ENCODE measurements at places on chromosomes 12 and 14.
A peak's percentile ranks its signal among the peaks of the same experiment; 100 is the strongest.

DNA sequence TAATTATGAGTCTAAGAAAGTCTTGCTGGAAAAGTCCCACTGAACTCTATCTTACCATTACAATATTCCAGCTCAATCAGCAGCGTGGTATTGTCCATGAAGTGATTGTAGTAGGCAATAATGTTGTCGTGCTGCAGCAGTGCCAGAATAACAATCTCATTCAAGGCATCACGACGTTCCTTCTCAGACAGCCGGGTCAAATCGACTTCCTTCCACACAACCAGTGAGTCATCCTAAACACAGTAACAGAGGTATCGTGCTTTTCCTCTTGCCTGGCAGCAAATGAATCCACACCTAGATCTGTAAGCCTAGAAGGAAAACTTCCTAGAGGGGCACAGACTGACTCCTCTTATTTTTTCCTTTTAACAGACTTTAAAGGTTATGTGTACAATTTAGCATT lies 2.9 kb downstream of the NEK9 start:
- peak; percentile 73 for DNase-seq

- DNase-seq = no peak
These were observed 4.1 kb upstream of the PRIMA1 start for GRCh38 chr14:93792391-93792790.

GRCh38 chr12:65535946-65536345 lies 257.5 kb downstream of the MSRB3 start:
- no peak for DNase-seq

- peak; percentile 18 for DNase-seq
These were observed 43.5 kb downstream of the B4GALNT3 start for GRCh38 chr12:503111-503761.

DNA sequence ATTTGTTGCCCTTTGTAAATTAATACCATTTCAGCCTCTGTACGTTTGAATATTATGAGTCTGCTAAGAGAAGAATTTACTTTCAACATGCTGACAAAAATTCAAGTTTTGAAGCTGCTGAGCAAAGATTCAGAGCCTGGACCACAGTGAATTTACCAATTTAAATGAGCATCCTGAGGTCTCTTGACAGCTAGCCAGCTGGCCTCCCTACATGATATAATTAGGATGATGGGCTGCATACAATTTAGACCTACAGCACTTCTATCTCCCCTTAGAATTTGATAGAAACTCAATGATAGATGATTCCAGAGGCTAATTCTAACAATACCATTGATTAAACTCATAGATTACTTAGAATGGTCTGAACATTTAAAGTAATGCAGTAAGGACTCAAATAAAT lies 10.0 kb upstream of the EEA1 start:
- DNase-seq = no peak

- DNase-seq = no peak
These were observed 334.3 kb downstream of the AACS start for GRCh38 chr12:125399489-125399888.

GRCh38 chr14:44586910-44587309 lies 79.8 kb upstream of the FSCB start:
- no peak for DNase-seq

GRCh38 chr14:56102941-56103340 lies 15.3 kb upstream of the PELI2 start:
- DNase-seq = no peak

DNA sequence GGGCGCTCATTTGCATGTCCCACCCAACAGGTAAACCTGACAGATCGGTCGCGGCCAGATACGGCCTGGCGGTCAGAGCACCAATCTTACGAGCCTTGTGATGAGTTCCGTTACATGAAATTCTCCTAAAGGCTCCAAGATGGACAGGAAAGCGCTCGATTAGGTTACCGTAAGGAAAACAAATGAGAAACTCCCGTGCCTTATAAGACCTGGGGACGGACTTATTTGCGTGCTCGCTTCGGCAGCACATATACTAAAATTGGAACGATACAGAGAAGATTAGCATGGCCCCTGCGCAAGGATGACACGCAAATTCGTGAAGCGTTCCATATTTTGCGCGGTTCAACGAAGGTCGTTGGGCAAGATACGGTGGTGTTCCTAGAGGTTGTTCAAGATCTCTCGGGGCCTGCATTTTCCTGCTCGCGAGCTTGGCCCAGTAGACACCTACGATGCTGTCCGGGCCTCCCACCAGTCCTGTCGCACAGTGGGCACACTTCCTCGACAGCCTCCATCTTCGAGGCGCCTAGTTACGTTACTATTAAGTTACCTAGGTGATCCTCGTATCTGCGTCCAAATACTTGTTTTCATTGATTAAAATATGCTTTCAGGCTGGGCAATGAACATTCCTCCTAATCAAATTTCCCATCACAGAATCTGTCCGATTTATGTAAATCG lies at the start of gene RNU6-7:
TSS of gene RNU6-7 (plus strand) at position 230 of the 675 bp plus-strand sequence.
- peak; percentile 42 for DNase-seq

DNA sequence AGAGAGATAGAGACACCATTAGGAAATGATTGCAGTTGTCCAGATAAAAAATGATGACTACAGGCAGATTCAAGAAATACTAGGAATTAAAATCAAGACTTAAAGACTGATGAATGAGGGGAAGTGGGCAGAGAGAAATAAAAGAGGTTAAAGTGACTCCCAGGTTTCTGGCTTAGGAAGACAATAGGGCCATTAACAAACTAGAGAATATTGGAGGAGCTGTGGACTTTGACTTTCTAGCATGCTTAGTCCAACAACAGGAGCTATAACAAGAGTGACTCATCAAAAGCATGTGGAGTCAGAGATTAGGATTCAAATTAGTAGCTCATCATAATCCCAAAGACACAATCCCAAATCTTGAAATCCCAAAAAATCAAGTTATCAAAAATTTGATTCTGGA lies 101.5 kb downstream of the BMP4 start:
- DNase-seq = no peak

DNA sequence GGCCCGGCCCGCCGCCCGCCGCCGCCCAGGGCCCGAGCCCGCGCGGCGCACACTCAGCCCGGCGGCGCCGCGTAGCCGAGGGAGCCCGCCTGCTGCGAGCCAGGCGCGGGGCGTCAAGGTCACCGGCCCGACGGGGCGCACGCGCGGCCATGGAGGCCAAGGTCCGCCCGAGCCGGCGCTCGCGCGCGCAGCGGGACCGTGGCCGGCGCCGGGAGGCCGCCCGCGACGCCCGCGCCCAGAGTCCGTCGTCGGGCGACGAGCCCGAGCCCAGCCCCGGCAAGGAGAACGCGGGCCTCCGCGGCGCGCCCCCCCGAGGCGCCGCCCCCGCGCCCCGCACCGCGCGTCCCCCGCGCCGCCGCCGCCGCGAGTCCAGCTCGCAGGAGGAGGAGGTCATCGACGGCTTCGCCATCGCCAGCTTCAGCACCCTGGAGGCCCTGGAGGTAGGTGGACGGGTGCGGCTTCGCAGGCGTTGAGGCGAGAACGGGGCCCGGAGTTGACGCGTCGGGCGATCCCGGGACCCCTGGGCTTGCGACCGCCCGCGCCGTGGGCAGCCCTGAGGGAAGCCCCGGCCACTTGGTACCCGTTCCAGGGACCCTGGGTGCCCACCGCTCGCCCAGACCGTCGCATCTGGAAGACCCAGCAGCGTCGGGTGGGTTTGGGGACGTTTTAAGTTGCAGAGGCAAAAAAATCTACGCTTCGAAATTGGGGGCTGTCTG lies 629 bp downstream of the FBRSL1 start:
- peak; percentile 51 for DNase-seq

DNA sequence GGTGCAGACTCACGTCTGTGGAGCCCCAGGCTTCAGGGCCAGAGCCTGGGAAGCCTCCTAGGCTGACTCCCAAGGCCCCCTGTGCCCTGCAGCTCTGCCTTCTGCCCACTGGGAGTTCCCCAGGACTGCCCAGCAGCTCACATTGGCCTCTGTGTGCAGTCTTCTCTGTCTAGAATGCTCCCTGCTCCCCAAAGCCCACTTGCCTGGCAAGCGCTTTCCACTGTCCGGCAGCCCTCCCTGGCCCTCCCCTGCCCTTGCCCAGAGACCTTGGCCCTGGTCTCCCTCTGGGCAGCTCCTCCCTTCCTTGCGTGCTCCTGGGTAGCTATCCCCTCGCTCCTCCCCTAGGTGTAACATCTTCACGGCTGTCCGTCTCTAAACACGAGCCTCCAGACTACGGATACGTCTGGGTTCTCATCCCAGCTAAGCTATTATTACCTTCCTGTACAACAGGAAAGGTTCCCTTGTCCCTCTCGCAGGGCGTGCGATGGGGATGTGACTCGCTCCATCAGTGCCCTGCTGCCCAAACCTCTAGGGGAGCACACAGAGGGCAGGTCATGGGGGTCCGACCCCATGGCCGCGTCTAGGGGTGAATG lies 325.5 kb upstream of the RTL1 start:
- no peak for DNase-seq

- no peak for DNase-seq
These were observed 2.3 kb downstream of the DLK1 start for GRCh38 chr14:100728962-100729361.

DNA sequence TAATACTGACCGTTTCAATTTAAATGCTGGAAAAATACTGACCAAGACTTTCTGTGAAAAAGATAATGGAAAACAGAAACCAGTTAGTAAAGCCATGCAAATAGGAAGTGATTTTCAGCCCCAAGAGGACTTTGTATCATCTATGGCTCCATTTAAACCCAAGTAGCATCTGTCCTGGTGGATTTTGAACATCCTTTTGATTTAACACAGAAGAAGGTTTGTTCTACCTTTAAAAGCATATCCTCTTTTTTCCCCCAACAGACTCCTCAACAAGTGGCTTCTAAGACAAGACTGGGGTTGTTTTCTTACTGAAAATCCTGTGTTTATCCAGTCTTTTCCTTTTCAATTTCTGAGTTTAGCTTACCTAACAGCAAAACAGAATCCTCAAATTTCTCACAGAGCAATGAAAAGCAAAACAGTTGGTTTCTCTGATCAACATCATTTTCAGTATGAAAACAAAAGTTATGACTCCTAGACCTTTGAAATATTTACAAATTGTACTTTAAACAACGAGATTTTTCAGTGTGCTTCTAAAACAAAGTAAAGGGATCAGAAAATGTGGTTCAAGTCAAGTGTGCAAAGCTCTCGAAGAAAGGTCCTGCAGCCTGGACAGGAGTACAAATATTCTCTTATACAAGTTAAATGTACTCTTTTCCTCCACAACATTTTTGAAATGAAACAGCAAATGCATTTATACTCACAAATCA lies 2.9 kb downstream of the PHLDA1 start:
- no peak for DNase-seq

DNA sequence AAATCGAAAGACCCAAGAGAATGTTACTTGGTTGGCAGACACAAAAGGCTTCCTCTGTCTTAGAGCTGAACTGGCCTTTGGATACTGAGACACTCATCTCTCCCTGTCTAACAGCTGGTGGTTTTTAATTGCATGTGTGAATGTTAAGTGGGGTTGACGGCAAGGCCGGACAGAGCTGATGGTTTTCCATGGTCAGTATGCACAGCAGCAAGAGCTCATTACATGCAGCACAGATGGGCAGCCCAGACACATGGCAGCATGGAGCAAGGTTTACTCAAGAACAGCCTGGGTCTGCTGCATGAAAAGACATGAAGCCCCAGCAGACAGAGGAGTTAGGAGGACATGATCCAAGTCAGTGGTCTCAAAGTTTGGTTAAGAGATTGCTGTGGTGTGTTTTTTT lies 27.8 kb upstream of the CACNA2D4 start:
- no peak for DNase-seq

- peak; percentile 92 for DNase-seq
These were observed 32.0 kb downstream of the ANAPC7 start for GRCh38 chr12:110371408-110372055.

- no peak for DNase-seq
These were observed 3.1 kb upstream of the RNASE9 start for GRCh38 chr14:20563971-20564370.

DNA sequence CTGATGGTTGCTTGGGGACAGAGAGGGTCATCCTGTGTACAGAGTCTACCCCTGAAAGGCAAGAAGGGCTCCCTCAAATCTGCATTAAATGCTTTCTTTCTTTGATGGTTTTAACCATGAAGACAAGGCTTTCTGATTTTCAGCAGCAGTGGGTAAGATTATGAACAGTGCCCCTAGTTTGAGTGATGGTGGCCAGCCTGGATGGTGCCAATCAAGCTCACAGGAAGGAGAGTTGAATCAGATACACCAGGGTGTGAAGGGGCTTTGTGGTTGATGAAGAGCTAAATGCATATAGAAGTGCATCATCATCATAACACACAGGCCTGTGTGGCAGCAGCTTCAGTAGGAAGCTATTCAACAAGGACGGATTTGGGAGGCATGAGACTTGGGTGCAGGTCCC lies 5.7 kb downstream of the KRT85 start:
- DNase-seq = no peak

GRCh38 chr12:56014205-56014604 lies 6.6 kb upstream of the IKZF4 start:
- no peak for DNase-seq

GRCh38 chr14:20624495-20625070 lies 16.9 kb downstream of the OR6S1 start:
- DNase-seq = peak; percentile 96

GRCh38 chr12:124747426-124748161 lies 116.1 kb downstream of the SCARB1 start:
- peak; percentile 87 for DNase-seq

GRCh38 chr14:72607386-72608130 lies 286.3 kb downstream of the DPF3 start:
- no peak for DNase-seq

DNA sequence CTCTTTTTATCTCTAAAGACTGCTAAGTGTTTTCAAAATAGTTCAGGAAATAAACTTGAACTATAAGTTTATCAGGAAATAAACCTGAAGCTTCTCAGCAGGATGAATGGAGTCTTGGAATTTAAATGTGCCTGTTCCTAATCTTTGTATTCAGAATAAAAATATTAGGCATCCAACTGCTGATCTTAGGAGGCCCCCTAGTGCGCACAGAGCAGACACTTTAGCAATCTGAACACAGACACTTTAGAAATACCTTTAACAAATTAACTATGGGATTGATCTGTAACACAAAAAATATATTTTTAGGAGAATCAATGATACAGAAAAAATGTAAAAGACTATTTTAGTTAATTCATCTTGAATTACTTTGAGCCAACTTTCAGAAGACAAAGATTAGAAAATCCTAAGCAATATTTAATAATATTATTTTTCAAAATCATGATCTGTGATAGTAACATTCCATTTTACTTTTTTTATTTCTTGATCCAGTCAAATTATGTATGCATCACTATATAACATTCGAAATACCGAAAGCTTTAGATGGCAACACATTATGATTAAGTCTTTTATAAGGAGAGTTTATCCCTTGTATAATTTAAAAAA lies 80.9 kb downstream of the SLC41A2 start:
- peak; percentile 66 for DNase-seq

GRCh38 chr14:104864267-104865080 lies 594 bp upstream of the CEP170B start:
- DNase-seq = peak; percentile 1

- no peak for DNase-seq
These were observed 23.0 kb downstream of the AICDA start for GRCh38 chr12:8589679-8590078.

GRCh38 chr14:22008766-22009165 lies 335.1 kb upstream of the OR4E1 start:
- DNase-seq = no peak
